ENCODE measurements at places on chromosomes 7 and 10. TPM values are rescaled to one million over a fixed set of nuclear protein-coding genes. Genes with fewer than 3 reads are reported as not detected.

- DNase-seq = no peak
- no peaks in the 10 kb centered on the region for H3K27me3 ChIP-seq
- H3K4me1 ChIP-seq = peaks cover 16% of the 10 kb centered on the region
- no peaks in the 10 kb centered on the region for H3K36me3 ChIP-seq
Measured at GRCh38 chr7:126791306-126791705, 461.4 kb downstream of the GRM8 start.

DNA sequence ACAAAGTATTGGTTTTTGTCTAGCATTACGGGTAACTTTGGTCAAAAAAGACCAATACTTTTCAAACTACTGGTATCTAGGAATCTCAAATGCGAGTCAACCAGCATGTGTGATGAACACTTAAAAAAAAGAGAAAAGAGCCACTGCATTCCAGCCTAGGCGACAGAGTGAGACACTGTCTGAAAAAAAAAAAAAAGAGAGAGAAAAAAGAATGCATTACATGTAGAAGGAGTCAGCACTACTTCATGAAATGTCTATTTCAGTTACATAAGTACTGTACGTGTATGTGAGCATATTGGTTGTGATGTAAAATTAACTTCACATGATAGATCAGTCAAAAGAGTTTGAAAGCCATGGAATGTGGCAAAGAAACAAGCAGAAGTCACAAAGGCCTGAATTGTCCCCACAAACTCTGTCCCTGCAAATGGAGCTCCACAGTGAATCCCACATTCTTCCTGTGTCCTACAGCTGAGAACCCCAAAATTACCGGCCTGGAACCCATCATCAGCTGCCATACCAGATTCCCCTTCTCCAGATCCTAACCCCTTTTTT lies 1.6 kb downstream of the DENND11 start:
- peak overlapping the region; percentile 77 for H3K27ac ChIP-seq
- DNase-seq = no peak
- H3K36me3 ChIP-seq = no peaks in the 10 kb centered on the region
- H3K4me3 ChIP-seq = peak overlapping the region; percentile 87
- peaks cover 25% of the 10 kb centered on the region for H3K27me3 ChIP-seq

- H3K4me1 ChIP-seq = peaks cover 10% of the 10 kb centered on the region
- H3K27ac ChIP-seq = peak overlapping the region; percentile 21
- no peak for DNase-seq
- peak overlapping the region; percentile 7 for H3K4me3 ChIP-seq
- no peaks in the 10 kb centered on the region for H3K36me3 ChIP-seq
Measured at GRCh38 chr7:29723599-29723998, 82.7 kb upstream of the WIPF3 start.

DNA sequence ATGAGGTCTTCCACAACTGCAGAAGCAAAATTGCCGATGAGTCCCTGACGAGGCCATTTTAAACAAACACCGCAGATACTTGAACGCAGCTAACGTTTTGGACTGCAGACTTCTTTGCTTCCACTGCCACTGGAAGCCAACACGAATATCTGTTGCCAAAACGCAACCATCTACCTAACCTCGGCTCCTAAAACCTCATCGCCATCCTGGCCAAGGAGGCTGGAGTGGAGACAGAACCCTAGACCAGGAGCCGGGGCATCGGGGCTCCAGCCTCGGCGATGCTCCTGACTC lies 493 bp downstream of the WDR91 start:
- H3K4me1 ChIP-seq = peaks cover 19% of the 10 kb centered on the region
- peaks cover 4% of the 10 kb centered on the region for H3K36me3 ChIP-seq
- H3K27ac ChIP-seq = peak overlapping the region; percentile 81
- no peaks in the 10 kb centered on the region for H3K27me3 ChIP-seq

DNA sequence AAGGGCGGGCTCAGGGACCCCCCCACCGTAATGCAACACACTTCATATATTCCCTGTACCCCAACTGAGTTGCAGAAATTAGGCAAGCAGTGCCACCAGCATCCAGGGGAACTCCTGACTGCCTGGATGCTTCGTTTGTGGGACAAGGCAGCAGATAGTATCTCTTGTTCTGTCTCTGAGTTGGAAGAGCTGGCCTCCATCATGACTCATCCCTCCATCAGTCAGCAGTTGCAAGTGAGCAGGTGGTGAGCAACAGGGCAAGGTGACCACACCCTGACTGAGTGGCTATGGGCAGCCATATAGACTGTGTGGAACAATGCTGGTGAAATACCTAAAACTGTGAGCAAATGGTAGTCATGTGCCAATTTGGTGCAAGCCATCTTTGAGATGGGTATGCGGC lies 22.8 kb upstream of the ADAMTS14 start:
- no peak overlapping the region for H3K4me3 ChIP-seq
- no peak for DNase-seq
- peaks cover 9% of the 10 kb centered on the region for H3K4me1 ChIP-seq
- H3K36me3 ChIP-seq = no peaks in the 10 kb centered on the region
- peaks cover 2% of the 10 kb centered on the region for H3K27me3 ChIP-seq

GRCh38 chr7:25105911-25106310 lies 19.1 kb downstream of the CYCS start:
- no peaks in the 10 kb centered on the region for H3K36me3 ChIP-seq
- H3K4me1 ChIP-seq = no peaks in the 10 kb centered on the region
- DNase-seq = no peak
- H3K27me3 ChIP-seq = no peaks in the 10 kb centered on the region
- H3K27ac ChIP-seq = no peak overlapping the region
- no peak overlapping the region for H3K4me3 ChIP-seq

The FAM221A gene
- total RNA-seq = 11.7 TPM

The GSAP gene
- total RNA-seq = 6.1 TPM

The ASAH2 gene
- 5.4 TPM for total RNA-seq

The CHPF2 gene
- total RNA-seq = 44.4 TPM

The TAS2R4 gene
- total RNA-seq = 1.00 TPM

The TASOR2 gene
- 64.1 TPM for total RNA-seq

Data from type B pancreatic cell (in vitro differentiated cells).